ENCODE measurements at places on chromosomes 16 and 17.

DNA sequence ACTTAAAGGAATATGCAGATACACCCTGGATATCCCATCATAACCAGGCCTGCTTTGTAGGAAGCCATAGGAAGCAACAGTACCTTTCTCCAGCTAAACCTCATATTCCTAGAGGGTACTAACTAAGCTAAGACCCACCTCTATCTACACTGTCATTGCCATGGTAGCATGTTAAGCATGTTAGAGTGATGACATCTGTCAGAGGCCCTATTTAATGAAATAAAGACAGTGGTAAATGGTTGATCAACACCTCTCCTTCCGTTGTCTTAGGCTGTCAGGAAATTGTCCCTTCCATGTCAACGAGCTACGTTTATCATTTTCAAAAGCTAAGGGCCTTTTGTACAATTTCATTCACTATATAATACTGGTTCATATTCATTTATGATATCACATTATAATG is 251.1 kb upstream of the PSMD7 start:
- no peak for DNase-seq

DNA sequence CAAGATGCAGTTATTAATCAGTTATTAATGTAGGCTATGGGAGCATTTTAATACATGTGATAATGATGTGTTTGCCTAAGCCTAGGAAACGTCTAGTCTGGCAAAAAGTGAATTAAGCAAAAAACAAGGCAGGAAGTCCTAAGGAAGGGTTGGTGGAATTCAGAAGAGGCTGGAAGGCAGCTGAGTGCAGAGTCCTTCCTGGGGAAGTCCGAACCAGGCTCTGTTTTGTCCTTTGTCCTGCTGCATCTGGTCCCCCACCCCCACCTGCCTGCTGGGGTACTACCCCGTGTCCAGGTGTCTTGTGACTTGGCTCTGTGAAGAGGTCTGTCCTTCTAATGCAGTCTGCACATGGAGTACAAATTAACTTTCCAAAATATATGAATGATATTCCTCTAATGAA is 1.5 kb upstream of the MYH10 start:
- DNase-seq, result no peak

DNA sequence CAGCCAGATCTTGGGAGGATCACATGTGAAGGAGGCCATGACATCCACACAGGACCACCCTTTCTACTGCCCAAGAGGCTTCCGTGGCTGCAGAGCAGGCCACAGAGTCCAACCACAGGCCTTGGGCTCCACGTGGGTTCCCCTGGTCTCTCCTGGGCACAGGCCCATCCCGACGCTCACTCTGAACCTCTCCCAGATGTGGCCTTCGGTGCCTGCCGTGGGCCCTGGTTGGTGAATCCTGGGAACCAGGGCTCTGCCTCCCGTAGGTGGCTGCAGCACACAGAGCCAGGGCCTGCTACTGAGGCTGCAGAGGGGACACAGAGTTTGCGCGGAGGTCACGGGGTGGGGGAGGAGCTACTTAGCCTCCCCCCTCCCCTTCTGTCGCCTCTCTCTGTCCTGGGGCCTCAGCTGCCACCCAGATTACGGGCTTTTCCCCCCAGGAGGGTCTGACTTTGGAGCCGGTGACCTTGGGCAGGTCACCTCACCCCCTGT is 55.3 kb downstream of the ZFPM1 start:
- no peak for DNase-seq

- DNase-seq, result no peak
These were observed 11.8 kb upstream of the TEKT1 start for GRCh38 chr17:6843241-6843880.

GRCh38 chr16:13421726-13422125 is 498.2 kb upstream of the ERCC4 start:
- DNase-seq, result no peak

- DNase-seq, result no peak
These were observed 15.4 kb upstream of the KATNB1 start for GRCh38 chr16:57720142-57720575.

Measured in ovary (tissue), 10 donors.